ENCODE measurements at places on chromosomes 3 and 15. TPM values are rescaled to one million over a fixed set of nuclear protein-coding genes. Genes with fewer than 3 reads are reported as not detected.

GRCh38 chr15:55820043-55820442 lies 77.1 kb upstream of the PRTG start:
- DNase-seq: no peak

GRCh38 chr3:128359846-128360642 lies 106.6 kb downstream of the DNAJB8 start:
- no peak for DNase-seq

- no peak for DNase-seq
Measured at GRCh38 chr3:2770451-2770850, 339.7 kb downstream of the IL5RA start.

DNA sequence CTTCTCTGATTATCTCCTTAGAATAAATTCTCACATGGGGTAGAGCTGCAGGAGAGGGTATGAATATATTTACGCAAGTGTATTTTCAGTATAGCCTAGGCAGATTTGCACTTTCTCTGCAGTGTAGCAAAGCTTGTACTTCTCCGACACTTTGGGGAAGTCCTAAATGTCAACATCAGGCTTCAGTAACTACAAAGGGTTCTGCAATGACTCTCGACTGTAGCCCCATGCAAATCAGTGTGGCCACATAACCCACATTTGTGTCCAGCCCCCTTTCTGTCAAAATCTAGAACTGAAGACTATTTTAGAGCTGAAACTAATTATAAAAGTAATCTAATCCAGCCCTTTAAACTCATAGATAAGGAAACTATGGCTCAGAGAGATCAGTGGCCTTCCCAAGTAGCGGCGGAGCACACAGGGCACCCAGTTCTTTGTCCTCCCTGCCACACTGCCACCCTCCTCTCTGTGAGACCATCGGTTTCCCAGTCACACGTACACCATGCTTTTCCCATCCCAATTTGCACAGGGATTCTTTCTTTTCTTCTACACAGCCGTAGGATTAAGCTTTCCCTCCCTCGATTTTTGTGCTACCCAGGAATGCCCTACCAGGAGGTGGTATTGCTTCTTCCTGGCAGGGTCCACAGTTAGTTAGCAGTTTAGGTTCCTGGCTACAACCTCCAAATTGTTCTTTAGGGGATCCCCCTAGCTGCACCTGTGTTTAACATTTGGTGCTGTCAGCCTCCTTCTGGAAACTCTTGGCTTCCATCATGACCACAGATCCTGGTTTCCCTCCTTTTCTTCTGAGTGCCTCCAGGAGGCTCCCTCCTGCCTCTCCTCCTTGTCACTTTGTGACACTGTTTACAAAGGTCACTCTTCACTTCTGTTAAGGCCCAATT lies 22.9 kb downstream of the MRAS start:
- DNase-seq: no peak

GRCh38 chr15:61099020-61099810 lies 129.9 kb downstream of the RORA start:
- no peak for DNase-seq

DNA sequence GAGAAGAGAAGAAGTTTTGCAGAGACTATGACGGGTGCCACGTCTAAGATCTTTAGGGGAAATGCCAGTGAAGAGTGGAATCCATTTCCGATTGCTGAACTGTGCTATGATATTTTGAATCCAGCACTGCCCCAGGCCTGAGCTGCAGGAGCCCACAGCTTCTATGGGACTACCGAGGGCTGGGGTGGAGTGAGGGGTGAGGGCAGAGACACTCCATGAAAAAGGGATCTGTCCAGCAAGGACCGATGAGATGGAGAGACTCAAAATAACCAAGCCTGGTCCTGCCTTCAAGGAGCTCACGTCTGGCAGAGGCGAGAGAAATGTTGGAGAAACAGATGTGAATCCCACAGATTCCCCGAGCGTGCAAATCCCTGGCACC lies 79.8 kb upstream of the MEF2A start:
- DNase-seq: no peak

- DNase-seq: no peak
Measured at GRCh38 chr15:37789397-37789786, 145.0 kb upstream of the TMCO5A start.

GRCh38 chr15:70031261-70031660 lies 66.5 kb downstream of the TLE3 start:
- no peak for DNase-seq

Gene GCHFR
- total RNA-seq: 34.7 TPM

Gene TNFAIP8L3
- total RNA-seq: 0.77 TPM

Gene UCN2
- total RNA-seq: not detected

Gene ANKRD34C
- not detected for total RNA-seq

Data from activated CD4-positive, alpha-beta T cell treated with anti-CD3 and anti-CD28 coated beads, Interleukin-2, amount 10 ng/mL, durations not matched to agents 24 days and 14 days (primary cell).